ENCODE measurements at places on chromosomes 7 and 10.
A peak's percentile ranks its signal among the peaks of the same experiment; 100 is the strongest.

GRCh38 chr10:122172361-122173008 is 98.6 kb upstream of the BTBD16 start:
- no peaks in the 10 kb centered on the region for H3K36me3 ChIP-seq
- no peak for DNase-seq
- H3K27ac ChIP-seq: no peak overlapping the region
- no peak overlapping the region for H3K4me3 ChIP-seq
- no peaks in the 10 kb centered on the region for H3K27me3 ChIP-seq
- peaks cover 15% of the 10 kb centered on the region for H3K4me1 ChIP-seq

DNA sequence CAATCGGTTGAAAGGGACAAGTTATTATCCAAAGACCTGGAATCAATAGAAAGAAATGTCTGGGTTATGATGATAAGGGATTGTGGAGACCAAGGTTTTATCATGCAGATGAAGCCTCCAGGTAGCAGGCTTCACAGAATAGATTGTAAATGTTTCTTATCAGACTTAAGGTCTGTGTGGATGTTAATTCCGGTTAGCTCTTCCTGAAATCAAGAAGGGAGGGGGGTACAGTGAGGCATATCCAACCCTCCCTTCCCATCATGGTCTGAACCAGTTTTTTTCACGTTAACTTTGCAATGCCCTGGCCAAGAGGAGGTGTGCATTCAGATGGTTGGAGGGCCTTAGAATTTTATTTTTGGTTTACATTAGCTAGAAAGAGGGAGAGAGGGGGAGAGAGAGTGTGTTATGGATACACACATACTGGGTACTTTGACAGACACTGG is 9.8 kb upstream of the LRRC61 start:
- H3K4me3 ChIP-seq: no peak overlapping the region
- no peaks in the 10 kb centered on the region for H3K27me3 ChIP-seq
- no peaks in the 10 kb centered on the region for H3K4me1 ChIP-seq
- H3K36me3 ChIP-seq: no peaks in the 10 kb centered on the region
- H3K27ac ChIP-seq: no peak overlapping the region
- DNase-seq: no peak

- no peaks in the 10 kb centered on the region for H3K36me3 ChIP-seq
- H3K27ac ChIP-seq: peak overlapping the region; percentile 13
- no peak overlapping the region for H3K4me3 ChIP-seq
- H3K4me1 ChIP-seq: peaks cover 8% of the 10 kb centered on the region
These were observed 55.6 kb upstream of the ARID5B start for GRCh38 chr10:61845950-61846268.

GRCh38 chr10:103062854-103063590 is 130.1 kb downstream of the NT5C2 start:
- no peaks in the 10 kb centered on the region for H3K4me1 ChIP-seq
- DNase-seq: no peak
- no peaks in the 10 kb centered on the region for H3K36me3 ChIP-seq
- no peak overlapping the region for H3K27ac ChIP-seq
- no peaks in the 10 kb centered on the region for H3K27me3 ChIP-seq

DNA sequence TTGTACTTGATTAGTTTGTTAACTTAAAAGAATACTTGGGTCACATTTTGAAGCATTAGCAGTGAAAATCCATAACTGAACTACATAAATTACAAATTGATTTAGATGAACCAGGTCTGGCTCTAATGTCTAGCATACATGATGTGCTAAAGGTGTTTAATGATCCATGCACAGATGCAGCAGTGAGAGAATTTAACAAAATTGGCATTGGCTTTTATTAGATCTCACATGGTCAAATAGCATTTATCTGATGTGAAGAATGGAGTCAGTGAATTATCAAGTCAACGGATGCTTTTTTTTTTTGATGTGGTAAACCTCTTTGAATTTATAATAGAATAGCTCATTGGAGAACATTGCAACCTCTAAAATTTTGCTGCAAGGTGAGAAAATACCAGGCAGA is 293.0 kb upstream of the POT1 start:
- no peaks in the 10 kb centered on the region for H3K27me3 ChIP-seq
- DNase-seq: no peak
- no peak overlapping the region for H3K27ac ChIP-seq
- no peaks in the 10 kb centered on the region for H3K4me1 ChIP-seq
- no peak overlapping the region for H3K4me3 ChIP-seq

GRCh38 chr10:14611968-14612693 is 162.6 kb downstream of the FAM107B start:
- no peaks in the 10 kb centered on the region for H3K36me3 ChIP-seq
- H3K27ac ChIP-seq: peak overlapping the region; percentile 94
- peaks cover 9% of the 10 kb centered on the region for H3K4me1 ChIP-seq
- H3K27me3 ChIP-seq: no peaks in the 10 kb centered on the region

DNA sequence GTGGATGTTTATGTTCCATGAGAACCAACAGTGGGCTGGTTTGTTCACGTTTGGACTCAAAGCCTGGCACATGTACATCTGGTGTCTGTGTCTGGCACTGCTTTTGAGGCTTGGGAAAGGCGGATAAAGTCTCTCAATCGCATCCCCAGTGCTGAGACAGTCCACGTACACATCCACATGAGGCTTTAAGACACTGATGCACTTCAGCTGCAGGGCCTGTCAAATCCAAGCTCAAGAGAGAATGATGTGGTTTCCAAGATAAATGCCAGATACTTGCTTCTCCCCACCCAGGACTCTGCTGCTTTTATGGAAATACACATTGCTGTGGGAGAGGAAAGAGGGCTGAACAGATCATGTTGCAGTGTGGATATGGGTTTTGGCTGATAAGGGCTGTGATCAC is 178.4 kb downstream of the ADARB2 start:
- peaks cover 4% of the 10 kb centered on the region for H3K27me3 ChIP-seq
- no peak overlapping the region for H3K4me3 ChIP-seq
- no peak overlapping the region for H3K27ac ChIP-seq
- no peaks in the 10 kb centered on the region for H3K4me1 ChIP-seq
- H3K36me3 ChIP-seq: no peaks in the 10 kb centered on the region
- DNase-seq: no peak

GRCh38 chr7:155710530-155710929 is 66.1 kb downstream of the RBM33 start:
- H3K36me3 ChIP-seq: peaks cover 48% of the 10 kb centered on the region
- no peaks in the 10 kb centered on the region for H3K27me3 ChIP-seq
- peaks cover 3% of the 10 kb centered on the region for H3K4me1 ChIP-seq
- H3K27ac ChIP-seq: no peak overlapping the region
- H3K4me3 ChIP-seq: no peak overlapping the region
- no peak for DNase-seq

GRCh38 chr10:4144817-4145216 is 359.8 kb upstream of the KLF6 start:
- H3K27me3 ChIP-seq: no peaks in the 10 kb centered on the region
- no peak overlapping the region for H3K27ac ChIP-seq
- no peaks in the 10 kb centered on the region for H3K36me3 ChIP-seq
- no peak for DNase-seq
- H3K4me3 ChIP-seq: no peak overlapping the region

GRCh38 chr7:142485617-142486226 is 227.9 kb upstream of the PRSS58 start:
- H3K36me3 ChIP-seq: no peaks in the 10 kb centered on the region
- no peak for DNase-seq
- H3K4me1 ChIP-seq: no peaks in the 10 kb centered on the region
- H3K27me3 ChIP-seq: peaks cover 38% of the 10 kb centered on the region
- H3K27ac ChIP-seq: no peak overlapping the region

DNA sequence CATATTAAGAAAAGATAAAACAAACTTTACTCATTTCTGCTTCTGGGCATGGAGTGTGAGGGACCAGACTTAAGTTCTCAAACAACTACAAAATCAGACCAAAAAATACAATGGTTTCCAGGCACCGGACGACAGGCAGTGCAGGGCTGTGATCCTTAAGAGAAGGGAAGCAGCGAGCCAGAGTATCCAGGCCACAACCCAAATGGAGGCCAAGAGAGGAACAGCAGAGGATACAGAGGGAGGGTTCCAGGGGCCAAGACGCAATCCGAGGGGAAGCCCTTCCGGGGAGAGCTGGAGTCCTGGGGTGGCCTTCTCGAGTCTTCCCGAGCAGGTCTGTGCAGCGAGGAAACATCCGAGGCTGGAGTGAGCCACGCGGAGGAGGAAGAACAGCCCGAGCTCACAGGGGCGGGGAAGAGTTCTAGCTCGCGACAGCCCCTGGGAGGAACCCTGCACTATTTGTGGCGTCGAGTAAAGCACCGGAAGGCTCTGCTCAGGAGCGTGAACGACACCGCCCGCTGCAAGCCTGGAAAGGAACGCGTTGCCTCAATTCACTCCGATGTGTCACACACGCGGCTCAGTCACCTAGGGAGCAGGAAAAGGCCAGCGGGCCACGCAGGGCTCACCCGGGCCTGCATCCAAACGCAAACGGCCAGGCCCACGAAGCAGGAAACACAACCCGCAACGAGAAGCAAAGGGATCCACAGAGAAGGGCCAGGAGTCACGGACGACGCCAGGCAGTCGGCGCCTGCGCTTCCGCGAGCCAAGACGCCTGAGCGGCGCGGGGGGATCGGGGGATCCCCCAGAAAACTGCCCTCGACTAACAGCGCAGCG is 933 bp upstream of the RNF32 start:
- no peak for DNase-seq
- H3K27ac ChIP-seq: no peak overlapping the region

- H3K27me3 ChIP-seq: no peaks in the 10 kb centered on the region
- H3K4me3 ChIP-seq: no peak overlapping the region
- peaks cover 2% of the 10 kb centered on the region for H3K36me3 ChIP-seq
- no peak for DNase-seq
These were observed 38.5 kb downstream of the ERCC6 start for GRCh38 chr10:49500412-49500811.

DNA sequence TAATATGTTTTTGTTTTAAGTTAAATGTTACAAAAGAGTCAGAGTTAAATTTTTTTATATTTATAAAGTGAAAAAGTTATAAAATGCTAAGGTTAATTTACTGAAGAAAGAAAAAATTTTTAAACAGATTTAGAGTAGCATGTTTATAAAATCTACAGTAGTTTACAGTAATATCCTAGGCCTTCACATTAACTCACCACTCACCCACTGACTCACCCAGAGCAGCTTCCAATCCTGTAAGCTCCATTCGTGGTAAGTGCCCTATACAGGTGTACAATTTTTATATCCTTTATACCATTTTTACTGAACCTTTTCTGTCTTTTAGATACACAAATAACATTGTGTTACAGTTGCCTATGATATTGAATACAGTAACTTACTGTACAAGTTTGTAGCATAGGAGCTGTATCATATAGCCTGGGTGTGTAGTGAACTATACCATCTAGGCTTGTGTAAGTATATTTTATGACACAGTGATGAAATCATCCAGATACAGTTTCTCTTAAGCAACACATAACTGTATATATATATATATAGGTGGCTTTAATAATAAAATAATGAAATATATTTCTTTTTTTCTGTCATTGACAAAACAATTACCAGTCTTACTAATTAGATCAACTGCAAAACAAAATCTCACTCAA is 79.6 kb downstream of the PTEN start:
- no peaks in the 10 kb centered on the region for H3K4me1 ChIP-seq
- H3K4me3 ChIP-seq: no peak overlapping the region
- no peak for DNase-seq
- H3K36me3 ChIP-seq: peaks cover 68% of the 10 kb centered on the region

DNA sequence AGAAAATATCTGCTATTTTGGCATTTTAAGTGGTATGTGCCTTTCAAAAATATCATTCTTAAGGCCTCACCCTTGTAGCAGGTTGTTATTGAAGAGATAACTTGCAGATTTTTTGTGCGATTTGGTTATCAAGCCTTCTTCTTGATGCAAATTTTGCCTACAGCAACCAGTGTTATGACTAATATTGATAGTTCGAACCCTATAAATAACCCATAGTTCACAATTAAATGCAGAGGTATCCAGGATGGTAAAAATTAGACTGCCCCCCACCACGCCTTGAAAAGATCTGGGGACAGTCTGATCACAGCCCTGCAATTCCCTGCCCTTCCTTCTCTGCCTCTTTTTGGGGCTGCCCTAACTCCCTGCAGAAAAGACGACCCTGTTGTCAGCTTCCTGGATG is 28.4 kb upstream of the RAPGEF5 start:
- no peaks in the 10 kb centered on the region for H3K36me3 ChIP-seq
- no peaks in the 10 kb centered on the region for H3K27me3 ChIP-seq
- no peak overlapping the region for H3K27ac ChIP-seq
- no peak for DNase-seq

DNA sequence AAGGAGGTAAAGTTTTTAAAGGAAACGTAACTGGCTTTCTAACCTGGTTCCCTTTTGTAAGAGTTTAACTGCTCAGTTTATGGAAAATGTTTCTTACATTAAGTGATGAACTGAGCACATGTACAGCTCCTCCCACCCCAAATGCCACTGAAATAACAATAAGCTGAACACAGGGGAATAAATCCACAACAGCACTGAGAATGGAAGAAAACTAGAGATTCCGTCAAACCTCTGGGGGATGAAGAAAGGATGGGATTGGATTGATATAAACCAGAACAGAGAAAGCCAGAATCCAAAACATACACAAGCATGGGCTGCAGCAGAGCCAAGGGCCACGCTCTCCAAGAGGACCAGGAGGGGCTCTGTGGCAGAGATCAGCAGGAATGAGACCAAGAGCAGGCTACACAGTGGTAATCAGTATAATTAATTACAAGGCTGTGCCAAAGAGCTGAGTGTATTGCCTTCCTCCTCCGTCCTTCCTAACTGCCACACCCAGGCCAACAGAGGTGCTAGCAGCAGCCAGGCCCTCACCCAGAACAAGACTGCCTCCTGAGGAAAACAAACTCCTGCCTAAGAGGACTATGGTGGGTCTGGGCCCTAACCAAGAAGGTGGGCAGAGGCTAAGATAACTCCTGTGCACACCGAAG is 73.9 kb downstream of the KIAA1549 start:
- H3K4me3 ChIP-seq: peak overlapping the region; percentile 14
- no peaks in the 10 kb centered on the region for H3K27me3 ChIP-seq

GRCh38 chr7:15495170-15495569 is 66.6 kb downstream of the AGMO start:
- DNase-seq: no peak
- H3K36me3 ChIP-seq: no peaks in the 10 kb centered on the region
- H3K4me1 ChIP-seq: no peaks in the 10 kb centered on the region

DNA sequence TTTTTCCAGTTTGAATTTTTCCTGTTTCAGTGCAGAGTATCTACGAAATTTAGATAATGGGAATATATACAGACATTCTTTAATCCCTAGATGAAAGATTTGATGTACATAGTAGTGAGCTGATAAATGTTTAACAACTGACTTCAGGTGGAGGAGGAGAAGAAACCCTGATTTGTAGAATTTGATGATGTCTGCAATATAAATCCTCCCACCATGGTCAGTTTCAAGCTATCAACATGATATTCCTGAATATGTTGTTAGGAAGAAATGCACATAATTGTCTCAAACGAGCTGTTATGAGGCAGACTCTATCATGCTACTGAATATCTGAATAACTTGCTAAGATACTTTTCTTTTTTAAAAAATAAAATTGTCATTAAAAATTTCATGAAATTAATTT is 629.3 kb upstream of the LRRN3 start:
- no peaks in the 10 kb centered on the region for H3K36me3 ChIP-seq
- DNase-seq: no peak
- H3K4me3 ChIP-seq: no peak overlapping the region
- no peaks in the 10 kb centered on the region for H3K27me3 ChIP-seq
- no peak overlapping the region for H3K27ac ChIP-seq
- no peaks in the 10 kb centered on the region for H3K4me1 ChIP-seq

All from mesenchymal stem cell (in vitro differentiated cells and primary cell).